ENCODE measurements at places on chromosomes 5 and 9. TPM values are rescaled to one million over a fixed set of nuclear protein-coding genes. Genes with fewer than 3 reads are reported as not detected.

SVEP1 gene
- 1.4 TPM for total RNA-seq

KCTD16 gene
- total RNA-seq, result 0.06 TPM

CTXN3 gene
- not detected for total RNA-seq

AJM1 gene
- total RNA-seq, result 0.65 TPM

WNT8A gene
- not detected for total RNA-seq

FOXD4 gene
- 0.25 TPM for total RNA-seq

SPINK7 gene
- not detected for total RNA-seq

GNG10 gene
- total RNA-seq, result 50.2 TPM

TAF11L10 gene
- not detected for total RNA-seq

GPX3 gene
- 14.5 TPM for total RNA-seq

AQP7 gene
- total RNA-seq, result not detected

IL17B gene
- total RNA-seq, result not detected

TMC1 gene
- 1.3 TPM for total RNA-seq

TNFSF15 gene
- total RNA-seq, result 0.32 TPM

ADAMTSL2 gene
- under 0.01 TPM for total RNA-seq

COL15A1 gene
- total RNA-seq, result 28.2 TPM

PRRX2 gene
- not detected for total RNA-seq

NOL8 gene
- 14.2 TPM for total RNA-seq

GABRA6 gene
- not detected for total RNA-seq

HACD4 gene
- 0.44 TPM for total RNA-seq

APBA1 gene
- 33.0 TPM for total RNA-seq

PCDHB13 gene
- 3.3 TPM for total RNA-seq

FREM1 gene
- total RNA-seq, result not detected

ACO1 gene
- 16.0 TPM for total RNA-seq

GARIN3 gene
- not detected for total RNA-seq

PGM5 gene
- total RNA-seq, result 108 TPM

CTSV gene
- total RNA-seq, result 0.76 TPM

IL3 gene
- not detected for total RNA-seq

KIF4B gene
- 0.38 TPM for total RNA-seq

PCDHB11 gene
- 0.16 TPM for total RNA-seq

PCAT7 gene
- 0.13 TPM for total RNA-seq

CMYA5 gene
- total RNA-seq, result not detected

BARHL1 gene
- not detected for total RNA-seq

HAVCR1 gene
- not detected for total RNA-seq

SYK gene
- total RNA-seq, result not detected

PCDHA12 gene
- not detected for total RNA-seq

CHSY3 gene
- total RNA-seq, result 2.6 TPM

BTNL9 gene
- total RNA-seq, result 0.13 TPM

PCYOX1L gene
- total RNA-seq, result 17.7 TPM

CTNNAL1 gene
- total RNA-seq, result 81.4 TPM

MFAP3 gene
- 121 TPM for total RNA-seq

FASTKD3 gene
- total RNA-seq, result 5.3 TPM

PFN3 gene
- total RNA-seq, result not detected

DHX29 gene
- total RNA-seq, result 16.0 TPM

PCDHB16 gene
- 0.63 TPM for total RNA-seq

MCTP1 gene
- total RNA-seq, result 321 TPM

CDKN2B-AS1 gene
- 1.9 TPM for total RNA-seq

KIF20A gene
- 43.3 TPM for total RNA-seq

CCL21 gene
- total RNA-seq, result 0.76 TPM

FBXO10 gene
- 8.4 TPM for total RNA-seq

IFNB1 gene
- total RNA-seq, result not detected

GBA2 gene
- 121 TPM for total RNA-seq

ZNF483 gene
- 0.81 TPM for total RNA-seq

FYB1 gene
- total RNA-seq, result under 0.01 TPM

RXFP3 gene
- not detected for total RNA-seq

All from bladder microvascular endothelial cell (primary cell).